ENCODE measurements at places on chromosomes 13 and 19.

- no peak for DNase-seq
Measured at GRCh38 chr13:39547108-39547507, 55.9 kb downstream of the LHFPL6 start.

DNA sequence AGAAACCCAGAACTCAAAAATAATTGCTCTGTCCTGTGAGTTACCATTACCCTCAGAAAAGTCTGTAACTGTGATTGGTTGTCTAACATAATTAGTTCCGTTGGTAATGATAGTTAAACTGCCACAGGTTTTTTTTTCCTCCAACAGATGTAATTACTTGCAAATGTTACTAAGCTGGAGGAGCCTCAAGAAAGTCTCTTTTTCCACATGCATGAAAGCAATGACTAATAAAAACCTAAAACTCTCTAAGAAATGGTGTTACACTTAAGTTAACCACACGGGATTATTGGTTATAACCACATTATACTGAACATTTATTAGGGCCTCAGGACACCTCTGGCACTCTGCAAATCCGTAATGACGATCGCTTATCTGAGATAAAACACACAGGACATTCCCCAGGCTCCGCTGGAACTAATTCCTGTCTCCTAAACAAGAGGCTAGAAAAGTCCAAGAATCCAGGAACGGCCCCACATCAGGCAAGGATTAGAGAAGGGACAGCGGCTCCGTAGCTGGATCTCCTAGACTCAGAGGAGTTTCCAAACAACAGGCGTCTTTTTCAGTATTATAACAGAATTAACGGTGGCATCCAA is 753 bp downstream of the ZNF235 start:
- no peak for DNase-seq

DNA sequence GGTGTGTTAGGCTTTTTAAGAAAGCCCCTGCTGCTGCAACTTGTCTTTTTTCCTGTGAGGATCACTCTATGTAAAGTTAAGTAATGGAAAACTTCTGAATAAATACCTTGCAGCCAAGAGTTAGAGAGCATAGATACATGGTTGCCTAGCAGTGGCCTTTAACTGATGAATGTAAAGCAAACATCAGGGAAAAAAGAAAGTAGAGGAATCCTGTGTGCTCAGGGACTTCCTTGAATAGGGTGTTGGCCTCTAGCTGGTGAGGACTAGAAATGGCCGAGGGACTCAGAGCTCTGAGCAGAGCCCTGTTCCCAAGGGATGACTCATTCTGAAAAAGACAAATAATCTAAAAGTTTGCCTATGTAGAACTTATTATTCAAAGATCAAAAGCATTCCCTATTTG is 135.7 kb downstream of the MIPEP start:
- DNase-seq, result no peak

DNA sequence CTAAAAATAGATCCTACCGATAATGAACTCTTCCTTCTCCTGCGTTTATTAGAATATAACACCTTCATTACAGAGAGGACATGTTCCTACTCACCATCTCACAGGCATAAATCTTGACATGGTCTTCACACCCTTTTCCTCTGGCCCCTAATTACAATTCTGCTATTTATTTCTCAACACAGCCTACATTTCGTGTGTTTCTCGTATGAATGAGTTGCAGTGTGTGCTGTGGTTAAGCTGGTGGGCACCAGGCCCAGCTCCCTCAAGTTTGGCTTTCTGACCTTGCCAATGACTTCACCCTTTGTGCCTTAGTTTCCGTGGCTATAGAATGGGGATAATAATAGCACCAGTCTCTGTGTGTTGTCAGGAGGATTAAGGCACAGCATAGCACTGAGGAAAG is 12.3 kb upstream of the KATNAL1 start:
- DNase-seq, result no peak

- DNase-seq, result peak; percentile 42
Measured at GRCh38 chr19:13098277-13099072, 4.2 kb downstream of the LYL1 start.

- DNase-seq, result no peak
Measured at GRCh38 chr13:37059848-37060192, 332 bp upstream of the SUPT20H start.

GRCh38 chr13:70385852-70386251 is 277.6 kb upstream of the KLHL1 start:
- DNase-seq, result no peak

DNA sequence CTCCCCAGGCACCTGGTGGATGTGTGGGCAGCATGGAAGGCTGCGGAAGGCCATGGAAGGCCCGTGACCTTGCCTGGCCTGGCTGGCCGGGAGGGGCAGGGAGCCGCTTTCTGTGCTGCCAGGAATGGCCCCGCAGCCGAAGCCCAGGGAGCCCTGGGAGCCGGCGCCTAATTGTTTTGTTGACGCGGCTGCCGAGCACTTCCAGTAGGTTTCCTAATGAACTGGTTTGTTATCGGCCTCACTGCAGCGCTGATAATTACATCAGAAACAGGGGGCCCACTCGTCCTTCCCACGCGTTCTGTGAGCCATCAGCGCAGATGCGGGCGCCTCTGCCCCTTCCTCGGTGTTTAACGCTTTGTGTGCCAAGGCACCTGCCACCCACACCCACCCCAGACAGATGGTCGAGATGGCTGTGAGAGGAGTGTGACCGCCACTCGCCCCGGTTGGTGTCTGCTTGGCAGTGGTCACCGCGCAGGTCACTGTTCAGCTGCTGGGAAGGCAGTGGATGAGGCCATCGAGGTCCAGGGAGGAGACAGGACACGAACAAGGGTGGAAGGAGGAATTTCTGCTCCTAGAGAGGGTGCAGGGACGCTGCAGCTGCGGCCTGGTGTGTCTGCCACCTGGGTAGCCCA is 124.5 kb downstream of the KDM4B start:
- no peak for DNase-seq

DNA sequence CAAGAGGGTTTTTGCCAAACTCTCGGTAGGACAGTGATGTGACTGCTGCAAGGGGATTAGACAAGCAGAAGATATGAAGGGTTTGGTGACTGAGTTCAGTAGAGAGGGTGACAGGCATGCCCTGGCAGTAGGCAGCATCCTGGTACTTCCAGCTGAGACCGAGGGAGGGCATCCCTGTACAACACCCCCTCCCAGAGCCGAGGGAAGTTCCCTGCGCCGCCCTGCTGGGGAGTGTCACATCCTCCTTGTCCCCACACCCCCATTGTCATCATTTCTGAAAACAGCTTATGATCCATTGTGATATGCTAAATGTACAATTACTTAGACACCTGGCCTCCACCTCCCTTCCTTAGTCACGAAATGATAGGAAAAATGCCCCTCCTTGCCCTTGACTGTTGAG is 14.6 kb downstream of the ZNF544 start:
- no peak for DNase-seq

- no peak for DNase-seq
Measured at GRCh38 chr13:43153436-43154090, 130.2 kb downstream of the DNAJC15 start.

DNA sequence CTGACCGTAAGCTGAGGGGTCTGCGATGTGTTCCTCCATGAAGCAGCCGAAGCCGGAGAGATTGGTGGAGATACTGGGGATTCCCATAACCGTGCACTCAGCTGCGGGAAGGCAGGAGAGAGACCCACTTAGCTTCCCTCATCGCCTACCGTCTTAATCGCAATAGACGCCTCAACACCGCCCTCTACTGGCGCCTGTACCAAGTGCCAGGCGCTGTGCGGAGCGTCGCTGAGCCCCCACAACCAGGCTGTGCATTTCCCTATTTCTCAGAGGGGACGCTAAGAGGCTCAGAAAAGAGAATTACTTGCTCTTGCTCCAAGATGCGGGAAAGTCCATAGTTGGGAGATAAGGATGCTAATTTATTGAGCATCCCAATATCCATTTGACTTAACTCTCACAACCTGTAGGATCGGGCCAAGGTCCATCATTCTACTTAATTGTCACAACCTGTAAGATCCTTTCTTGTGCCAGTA is 5.8 kb downstream of the FTL start:
- peak; percentile 83 for DNase-seq

- DNase-seq, result no peak
Measured at GRCh38 chr19:55068950-55069864, 6.3 kb upstream of the RDH13 start.

- DNase-seq, result no peak
Measured at GRCh38 chr13:51211910-51212309, 10.3 kb upstream of the FAM124A start.

DNA sequence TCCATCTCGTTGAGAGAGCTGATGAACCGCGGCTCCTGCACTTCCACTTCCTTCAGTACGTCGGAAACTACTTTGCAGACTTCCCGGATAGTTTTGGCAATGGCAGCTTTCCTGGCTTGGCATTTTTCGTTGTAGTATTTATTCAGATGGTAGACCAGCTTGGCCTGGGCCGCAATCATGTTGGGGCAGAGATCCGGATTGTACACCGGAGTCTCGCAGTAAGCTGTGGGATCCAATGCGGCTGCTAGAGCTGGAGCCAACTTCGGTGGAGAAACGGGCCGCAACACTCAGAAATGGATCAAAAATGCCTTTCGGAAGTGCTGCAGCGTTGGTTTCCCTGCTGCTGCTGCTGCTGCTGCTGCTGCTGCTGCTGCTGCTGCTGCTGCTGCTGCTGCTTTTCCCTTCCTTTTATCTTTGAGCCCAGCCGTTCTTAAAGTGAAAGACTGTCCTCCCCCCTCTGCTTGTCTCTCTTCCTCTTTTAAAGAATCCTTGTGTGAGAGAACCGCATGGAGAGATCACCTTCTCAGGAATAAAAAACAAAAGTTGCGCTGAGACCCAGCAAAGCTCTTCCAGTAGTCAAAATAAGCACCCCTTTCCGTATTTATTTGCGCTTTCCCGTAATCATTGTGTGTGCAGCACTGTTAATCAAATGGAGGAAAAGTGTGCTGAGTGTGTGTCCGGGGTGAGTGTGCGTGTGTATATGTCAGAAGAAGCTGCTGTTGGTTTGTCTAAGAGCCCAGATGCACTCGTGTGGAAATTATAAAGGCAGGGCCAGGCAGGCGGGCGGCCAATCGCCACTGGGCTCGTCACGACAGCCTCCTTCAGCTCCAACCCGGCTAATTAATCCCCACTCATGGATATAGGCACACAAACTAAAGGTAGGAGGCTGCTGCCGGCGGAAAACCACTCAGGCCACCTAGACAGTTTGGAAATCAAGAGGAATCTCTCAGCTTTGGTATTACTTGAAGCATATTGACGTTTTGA is at the start of gene MAB21L1:
TSS of gene MAB21L1 (minus strand) at position 730 of the 984 bp plus-strand sequence. CDS start at position 179, 551 bp downstream.
- DNase-seq, result no peak

DNA sequence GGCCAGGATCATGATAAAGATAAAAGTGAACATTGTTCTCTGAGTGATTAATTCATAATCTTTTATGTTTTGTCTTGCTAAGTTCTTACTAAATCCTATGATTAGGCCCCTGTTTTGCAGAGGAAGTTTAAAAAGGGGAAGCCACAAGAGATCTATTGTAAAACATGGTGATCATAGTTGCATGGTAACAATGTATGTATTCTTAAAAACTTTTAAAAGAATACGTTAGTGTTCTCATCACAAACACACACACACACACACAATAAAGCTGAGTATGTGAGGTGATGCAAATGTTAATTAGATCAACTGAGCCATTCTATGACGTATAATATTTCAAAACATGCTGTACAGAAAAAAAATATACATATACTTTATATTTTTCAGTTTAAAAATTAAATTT is 51.2 kb downstream of the MBD3L2B start:
- DNase-seq, result peak; percentile 28

DNA sequence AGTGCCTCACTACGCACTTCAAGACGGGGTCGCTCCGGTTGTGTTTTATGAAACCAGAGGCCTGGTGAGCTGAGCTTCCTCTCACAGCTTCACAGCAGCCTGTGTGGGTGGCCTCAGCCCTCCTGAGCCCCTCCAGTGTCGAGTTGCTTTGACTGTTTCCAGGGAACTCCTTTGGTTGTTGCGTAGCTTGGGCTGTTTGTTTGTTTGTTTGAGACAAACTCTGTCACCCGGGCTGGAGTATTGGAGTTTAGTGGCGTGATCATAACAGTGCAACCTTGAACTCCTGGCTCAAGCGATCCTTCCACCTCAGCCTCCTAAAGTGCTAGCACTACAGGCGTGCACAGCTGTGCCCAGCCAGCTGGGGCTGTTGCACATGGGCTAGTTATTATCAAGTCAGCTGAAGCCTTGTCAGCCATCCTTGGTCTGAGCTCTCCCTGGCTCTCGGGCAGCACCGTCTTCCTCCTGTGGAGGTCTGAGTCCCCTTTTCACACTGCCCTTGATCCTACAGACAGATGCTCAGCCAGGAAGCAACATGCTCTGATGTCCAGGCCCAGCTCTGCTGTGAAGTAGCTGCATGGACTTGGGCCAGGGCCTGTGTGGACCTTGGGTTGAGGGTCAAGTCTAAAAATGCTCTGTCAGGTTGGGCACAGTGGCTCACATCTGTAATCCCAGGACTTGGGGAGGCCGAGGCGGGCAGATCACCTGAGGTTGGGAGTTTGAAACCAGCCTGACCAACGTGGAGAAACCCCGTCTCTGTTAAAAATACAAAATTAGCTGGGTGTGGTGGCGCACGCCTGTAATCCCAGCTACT is 10.2 kb downstream of the DOT1L start:
- DNase-seq, result no peak

GRCh38 chr13:33846303-33847062 is 28.5 kb downstream of the RFC3 start:
- DNase-seq, result no peak

DNA sequence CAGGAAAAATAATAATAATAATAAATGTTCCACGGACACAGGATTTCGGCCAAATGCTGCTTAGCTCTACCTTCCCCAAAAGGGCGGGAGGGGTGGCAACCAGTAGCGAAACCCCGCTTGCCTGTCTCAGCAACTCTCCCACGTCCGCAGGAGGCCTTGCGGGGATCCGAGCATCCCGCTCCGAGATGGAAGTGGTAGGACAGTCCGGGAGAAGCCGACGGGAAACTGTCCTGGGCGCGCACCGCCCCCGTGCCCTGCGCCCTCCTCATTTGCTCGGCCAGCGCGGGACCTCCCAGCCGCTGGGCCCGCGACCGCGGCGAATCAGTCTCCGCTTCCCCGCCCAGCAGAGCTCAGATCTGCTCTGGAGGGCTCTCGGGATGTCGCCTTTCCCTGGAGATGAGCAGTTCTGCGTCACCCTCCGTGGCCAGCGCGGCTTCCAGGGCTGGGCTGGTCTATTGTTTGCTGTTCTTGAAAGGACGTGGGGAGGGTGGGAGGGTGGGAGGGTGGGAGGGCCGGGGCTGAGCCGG is 48.9 kb upstream of the PABPC3 start:
- DNase-seq, result no peak

DNA sequence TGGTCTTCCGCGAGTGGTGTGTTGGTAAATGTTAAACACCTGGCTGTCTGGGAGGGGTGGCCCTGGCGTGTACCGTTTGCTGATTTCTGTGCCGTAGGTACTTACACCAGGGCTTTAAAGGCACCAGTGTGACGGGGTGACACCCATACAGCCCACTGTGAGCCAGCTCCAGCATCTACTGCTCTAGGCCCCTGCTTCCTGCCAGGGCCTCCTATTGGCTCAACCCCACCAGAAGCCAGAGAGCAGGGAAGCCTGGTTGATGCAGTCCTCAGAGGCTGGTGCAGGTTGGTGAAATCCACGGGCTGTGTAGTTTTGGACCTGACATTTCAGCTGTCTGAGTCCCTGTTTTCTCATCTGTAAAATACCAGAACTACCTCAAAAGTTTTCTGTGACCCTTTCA is 30.4 kb downstream of the ARHGEF7 start:
- no peak for DNase-seq
